ENCODE measurements at places on chromosomes 6 and 20. TPM values are rescaled to one million over a fixed set of nuclear protein-coding genes. Genes with fewer than 3 reads are reported as not detected.

DNA sequence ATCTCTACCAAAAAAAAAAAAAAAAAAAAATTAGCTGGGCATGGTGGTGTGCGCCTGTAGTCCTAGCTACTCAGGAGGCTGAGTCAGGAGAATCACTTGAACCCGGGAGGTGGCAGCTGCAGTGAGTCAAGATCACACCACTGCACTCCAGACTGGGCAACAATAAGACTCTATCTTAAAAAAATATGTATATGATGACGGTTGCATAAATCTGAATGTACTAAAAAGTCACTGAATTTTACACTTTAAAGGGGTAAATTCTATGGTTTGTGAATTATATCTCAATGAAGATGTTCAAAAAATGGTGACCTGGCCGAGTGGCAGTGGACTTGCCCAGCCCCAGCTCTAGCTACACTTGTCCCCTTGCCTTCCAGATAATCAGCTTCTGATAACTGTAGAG lies 10.4 kb upstream of the ABCC10 start:
- no peak for DNase-seq

DNA sequence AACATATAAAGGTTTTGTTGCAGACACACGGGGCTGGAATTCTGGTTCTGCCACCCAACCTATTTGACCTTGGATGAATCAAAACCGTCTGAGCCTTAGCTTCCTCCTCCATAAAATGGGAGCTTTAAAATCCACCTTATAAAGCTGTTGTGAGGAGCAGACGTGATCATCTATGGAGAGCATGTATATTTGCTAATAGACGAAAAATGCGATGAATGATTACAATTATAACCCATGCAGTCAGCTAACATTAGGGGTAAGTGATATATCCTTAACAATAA lies 586 bp upstream of the NUP153 start:
- DNase-seq, result no peak

The DBNDD2 gene
- 51.5 TPM for total RNA-seq

- no peak for DNase-seq
Observed at GRCh38 chr20:38126932-38127621, 38.0 kb downstream of the TGM2 start.

DNA sequence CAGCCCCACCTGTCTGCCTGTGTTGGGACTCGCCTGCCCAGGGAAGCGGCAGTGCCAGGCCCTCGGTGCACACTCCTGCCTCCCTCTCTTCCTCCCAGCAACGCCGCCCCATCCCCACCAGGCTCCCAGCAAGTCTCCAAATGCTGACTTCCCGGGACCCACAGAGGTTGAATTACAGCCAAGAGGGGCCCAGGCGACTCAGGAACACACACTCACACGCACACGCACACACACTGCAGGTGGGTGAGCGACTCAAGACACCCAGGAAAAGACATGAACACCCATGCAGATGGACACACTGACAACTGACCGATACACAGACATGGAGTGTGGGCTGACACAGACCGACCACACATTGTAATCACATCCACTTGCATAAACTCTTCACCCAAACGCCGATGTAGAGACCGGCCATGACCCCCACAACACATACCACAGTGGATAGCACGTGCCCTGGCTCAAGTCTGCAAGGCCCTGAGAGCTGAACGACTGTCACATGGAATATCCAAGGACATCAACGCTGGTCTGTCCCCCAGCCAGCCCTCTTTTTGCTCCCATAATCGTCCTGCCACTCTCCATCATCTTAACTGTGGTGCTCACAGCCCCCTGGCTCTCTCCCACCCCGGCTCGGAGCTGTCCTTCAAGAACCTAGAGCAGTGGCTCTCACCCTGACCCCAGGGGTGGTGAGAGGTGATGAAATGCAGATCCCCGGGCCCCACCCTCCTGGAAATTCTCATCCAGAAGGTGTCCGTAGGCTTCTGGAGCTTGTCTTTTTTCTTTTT lies 470 bp upstream of the FAM83C start:
- no peak for DNase-seq

GRCh38 chr6:146602526-146602925 lies 3.8 kb downstream of the ADGB start:
- DNase-seq, result no peak

- DNase-seq, result peak; percentile 79
Observed at GRCh38 chr6:38262026-38262425, 377.7 kb downstream of the BTBD9 start.

DNA sequence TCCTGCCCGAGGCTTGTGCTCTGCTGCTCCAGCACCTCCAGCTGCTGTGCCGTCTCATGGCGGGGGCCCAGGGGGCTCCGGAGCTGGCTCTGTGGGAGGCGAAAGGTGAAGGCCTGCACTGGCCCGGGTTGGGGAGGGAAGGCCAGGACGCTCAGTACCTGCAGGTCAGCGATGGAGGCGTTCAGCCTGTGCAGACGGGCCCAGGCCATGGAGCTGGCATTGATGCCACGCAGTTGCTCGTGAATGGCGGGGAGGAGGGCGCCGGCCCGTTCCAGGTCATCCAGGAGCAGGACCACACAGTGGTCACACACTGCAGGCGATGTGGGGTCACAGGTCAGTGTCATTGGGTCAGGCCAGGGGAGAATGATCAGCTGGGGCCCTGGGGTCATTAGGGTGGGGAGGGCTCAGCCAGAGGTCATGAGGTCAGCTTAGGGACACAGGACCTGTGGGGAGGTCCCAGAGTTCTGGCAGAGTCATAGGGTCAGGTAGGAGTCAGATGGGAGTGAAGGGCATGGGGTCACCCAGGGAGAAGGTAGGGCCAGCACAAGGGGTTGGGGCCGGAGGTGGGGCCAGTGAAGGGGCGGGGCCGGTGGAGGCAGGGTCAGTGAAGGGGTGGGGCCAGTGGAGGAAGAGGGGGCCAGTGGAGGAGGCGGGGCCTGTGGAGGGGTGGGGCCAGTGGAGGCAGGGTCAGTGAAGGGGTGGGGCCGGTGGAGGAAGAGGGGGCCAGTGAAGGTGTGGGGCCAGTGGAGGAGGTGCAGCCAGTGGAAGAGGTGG lies 18.0 kb downstream of the ADRM1 start:
- DNase-seq, result no peak

The C2 gene
- total RNA-seq, result 38.7 TPM

DNA sequence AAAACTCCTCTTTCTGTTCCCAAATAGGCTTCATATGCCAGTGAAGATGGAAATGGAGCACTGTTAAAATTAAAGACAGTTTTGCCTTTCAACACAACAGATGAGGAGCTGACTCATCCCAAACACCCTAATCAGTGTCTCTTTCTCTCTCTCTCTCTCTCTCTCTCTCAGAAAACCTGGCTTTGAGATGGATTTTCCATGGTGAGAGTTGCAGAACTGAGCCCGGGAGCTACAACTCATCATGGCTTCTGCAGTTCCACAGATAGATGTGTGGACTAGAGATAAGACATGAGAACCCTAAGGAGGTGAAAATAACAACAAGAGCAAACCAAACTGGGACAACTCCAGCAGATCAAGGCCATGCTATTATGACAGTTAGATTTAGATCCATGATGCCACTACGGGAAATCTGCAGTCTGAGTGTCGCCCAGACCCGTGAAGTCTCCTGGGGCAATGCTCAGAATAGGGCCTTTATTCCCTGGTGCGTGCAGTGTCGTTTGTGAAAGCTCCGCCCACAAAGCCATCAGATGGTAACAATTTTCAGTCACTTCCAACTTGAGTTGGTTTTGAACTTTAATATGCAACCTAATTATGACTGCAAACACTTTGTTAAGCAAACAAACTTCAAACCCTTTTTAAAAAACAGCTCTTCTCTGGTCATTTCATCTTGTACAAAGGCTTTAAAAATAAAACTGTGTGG lies 338.2 kb upstream of the PREP start:
- DNase-seq, result no peak

The EPHA7 gene
- total RNA-seq, result 27.0 TPM

DNA sequence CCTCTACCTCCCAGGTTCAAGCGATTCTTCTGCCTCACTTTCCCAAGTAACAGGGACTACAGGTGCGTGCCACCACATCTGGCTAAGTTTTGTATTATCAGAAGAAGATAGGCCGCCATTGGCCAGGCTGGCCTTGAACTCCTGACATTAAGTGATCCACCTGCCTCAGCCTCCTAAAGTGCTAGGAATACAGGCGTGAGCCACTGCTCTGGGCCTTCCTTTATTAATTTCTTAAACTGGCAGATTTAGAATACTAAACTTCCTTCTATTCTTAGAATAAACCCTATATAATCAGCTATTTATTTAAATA lies 86.6 kb downstream of the HFE start:
- no peak for DNase-seq

The DDX43 gene
- total RNA-seq, result 1.4 TPM

GRCh38 chr6:17101422-17102257 lies at the start of gene STMND1:
TSS of gene STMND1 (plus strand) at chr6:17102050. CDS start at chr6:17102258, 208 bp downstream.
- DNase-seq, result peak; percentile 80

- no peak for DNase-seq
Observed at GRCh38 chr6:150813993-150814359, 51.5 kb upstream of the MTHFD1L start.

- DNase-seq, result peak; percentile 86
Observed at GRCh38 chr20:37344506-37345338, 1.2 kb upstream of the SRC start.

GRCh38 chr6:82251942-82252341 lies 4.4 kb upstream of the IBTK start:
- DNase-seq, result peak; percentile 50

The TRIM15 gene
- total RNA-seq, result 2.2 TPM

Measured in kidney (tissue), 22 donors.